ENCODE measurements at places on chromosomes 2 and 18. TPM values are rescaled to one million over a fixed set of nuclear protein-coding genes. Genes with fewer than 3 reads are reported as not detected.

DNA sequence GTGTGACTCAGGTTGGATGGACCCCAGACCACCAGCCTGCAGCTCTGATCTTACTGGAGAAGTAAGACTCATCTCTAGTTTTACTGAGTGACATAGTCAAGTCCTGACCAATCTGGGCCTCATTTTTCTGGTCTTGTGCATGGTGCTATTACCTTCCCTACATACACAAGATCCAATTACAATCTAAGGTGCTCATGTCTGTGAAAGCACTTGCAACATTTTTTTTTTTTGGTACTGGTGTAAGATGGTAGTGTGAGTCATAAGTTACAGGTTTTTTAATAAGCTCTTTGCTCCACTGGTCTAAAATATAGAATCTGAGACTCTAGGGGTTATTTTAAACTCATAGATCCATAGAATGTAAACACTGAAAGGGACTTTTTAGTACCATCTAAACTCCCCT, 117.3 kb upstream of the EFEMP1 start:
- no peak for DNase-seq

- DNase-seq: no peak
Measured at GRCh38 chr2:126781206-126781605, 117.5 kb upstream of the TEX51 start.

DNA sequence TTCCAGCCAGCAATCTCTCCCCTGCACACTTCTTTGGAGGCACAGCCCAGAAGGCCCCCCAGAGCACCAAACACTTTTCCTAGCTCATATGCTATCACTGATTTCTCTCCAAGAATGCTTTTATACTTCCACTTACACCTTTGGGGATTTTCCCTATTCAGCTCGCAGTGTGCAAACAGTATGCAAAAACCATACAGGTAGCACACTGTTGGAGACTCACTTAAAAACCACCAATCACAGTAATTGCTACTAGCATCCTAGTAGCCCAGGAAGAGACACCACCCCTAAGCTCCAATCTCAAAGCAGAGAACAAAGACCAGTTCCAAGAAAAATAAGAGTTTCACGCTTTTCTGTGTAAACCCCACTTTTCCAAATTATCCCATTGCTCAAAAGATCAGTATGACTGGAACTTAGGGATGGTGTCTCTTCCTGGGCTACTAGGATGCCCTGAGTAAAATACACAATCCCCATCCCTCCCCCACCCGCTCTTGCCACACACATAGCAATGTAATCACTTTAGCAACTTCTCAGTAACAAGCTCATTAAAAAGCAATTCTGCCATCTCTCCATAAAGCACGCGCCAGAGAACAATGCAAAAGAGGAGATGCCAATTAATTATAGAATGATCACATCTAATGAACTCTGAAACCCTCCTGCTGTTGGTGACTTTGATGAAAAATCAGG, 43.0 kb downstream of the KLF7 start:
- DNase-seq: no peak

- DNase-seq: no peak
Measured at GRCh38 chr18:10315522-10315921, 138.9 kb upstream of the APCDD1 start.

DNA sequence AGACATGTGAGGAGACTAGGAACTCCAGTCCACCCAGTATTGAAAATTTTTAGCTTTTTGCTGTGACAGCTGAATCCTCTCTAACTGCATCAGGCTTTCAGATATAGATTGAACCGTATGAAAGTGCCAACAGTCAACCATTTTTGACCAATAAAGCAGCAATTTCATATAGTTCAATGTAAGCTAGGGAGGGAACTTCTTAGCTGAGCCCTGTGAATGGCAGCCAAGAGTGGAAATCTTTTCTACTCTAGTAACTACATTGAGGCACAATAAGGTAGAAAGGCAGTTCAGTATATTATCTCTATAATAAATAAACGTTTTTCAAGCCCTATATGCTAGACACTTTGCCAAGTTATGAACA, 96.3 kb upstream of the TANK start:
- no peak for DNase-seq

- no peak for DNase-seq
Measured at GRCh38 chr2:88054782-88055370, 707 bp downstream of the KRCC1 start.

The BOLL gene
- not detected for total RNA-seq

DNA sequence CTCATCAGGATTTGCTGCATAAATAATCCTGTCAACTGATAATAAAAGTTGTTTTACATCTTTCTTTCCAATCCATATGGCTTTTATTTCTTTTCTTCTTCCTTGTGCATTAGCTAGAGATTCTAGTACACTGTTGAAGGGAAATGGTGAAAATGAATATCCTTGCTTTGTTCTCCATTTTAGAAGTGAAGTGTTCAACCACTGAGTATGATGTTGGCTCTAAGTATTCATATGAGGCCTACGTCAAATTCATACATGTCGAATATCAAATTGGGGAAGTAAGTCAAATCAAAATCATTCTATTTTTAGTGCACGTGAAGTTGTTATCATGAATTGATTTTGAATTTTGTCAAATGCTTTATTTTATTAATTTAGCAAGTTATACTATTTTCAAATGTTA, 7.8 kb upstream of the ACKR3 start:
- no peak for DNase-seq

The DSG2 gene
- 12.1 TPM for total RNA-seq

- no peak for DNase-seq
Measured at GRCh38 chr2:232365621-232366321, 12.8 kb upstream of the ALPP start.

DNA sequence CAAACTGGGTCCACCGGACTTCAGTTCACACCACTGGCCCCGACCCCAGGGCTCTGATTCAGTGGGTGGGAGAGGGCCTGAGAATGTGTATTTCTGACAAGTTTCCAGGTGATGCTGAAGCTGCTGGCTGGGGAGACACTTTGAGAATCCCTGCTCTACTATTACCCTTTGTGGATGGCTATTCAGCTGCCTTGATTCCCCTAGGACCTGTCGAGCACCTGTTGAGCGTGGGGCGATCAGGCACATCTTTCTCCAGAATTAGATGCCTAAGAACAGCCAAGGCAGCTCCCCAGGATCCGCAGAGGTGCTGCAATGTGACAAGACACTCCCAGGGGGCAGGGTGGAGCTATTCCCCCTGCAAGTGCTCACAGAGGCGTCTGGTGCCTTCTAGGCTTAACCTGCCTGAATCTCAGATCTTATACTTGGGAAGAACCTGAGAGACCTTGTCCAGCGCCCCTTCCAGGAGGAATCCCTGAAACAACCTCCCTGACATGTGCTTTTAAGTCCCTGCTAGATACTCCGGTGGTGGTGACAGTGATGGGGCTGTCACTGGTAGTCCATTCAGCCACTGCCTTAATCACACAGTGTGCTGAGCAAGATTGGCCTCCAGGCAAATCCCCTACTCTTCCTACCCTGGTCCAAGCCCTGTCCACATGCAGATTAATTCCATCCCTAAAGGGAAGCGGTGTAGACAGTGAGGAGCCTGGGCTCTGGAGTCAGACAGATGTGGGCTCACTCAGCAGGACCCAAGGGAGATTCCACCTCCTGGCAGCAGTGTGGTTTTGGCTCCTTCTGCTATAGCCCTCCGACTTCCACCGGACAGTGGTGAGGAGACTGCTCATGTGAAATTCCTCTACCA, 43.4 kb upstream of the OTOF start:
- peak; percentile 7 for DNase-seq

The ADAM23 gene
- total RNA-seq: 0.18 TPM

The TCF4 gene
- total RNA-seq: 2.3 TPM

- DNase-seq: no peak
Measured at GRCh38 chr2:88236666-88237065, 66.5 kb downstream of the THNSL2 start.

- DNase-seq: no peak
Measured at GRCh38 chr2:98564541-98565132, 43.7 kb downstream of the COA5 start.

DNA sequence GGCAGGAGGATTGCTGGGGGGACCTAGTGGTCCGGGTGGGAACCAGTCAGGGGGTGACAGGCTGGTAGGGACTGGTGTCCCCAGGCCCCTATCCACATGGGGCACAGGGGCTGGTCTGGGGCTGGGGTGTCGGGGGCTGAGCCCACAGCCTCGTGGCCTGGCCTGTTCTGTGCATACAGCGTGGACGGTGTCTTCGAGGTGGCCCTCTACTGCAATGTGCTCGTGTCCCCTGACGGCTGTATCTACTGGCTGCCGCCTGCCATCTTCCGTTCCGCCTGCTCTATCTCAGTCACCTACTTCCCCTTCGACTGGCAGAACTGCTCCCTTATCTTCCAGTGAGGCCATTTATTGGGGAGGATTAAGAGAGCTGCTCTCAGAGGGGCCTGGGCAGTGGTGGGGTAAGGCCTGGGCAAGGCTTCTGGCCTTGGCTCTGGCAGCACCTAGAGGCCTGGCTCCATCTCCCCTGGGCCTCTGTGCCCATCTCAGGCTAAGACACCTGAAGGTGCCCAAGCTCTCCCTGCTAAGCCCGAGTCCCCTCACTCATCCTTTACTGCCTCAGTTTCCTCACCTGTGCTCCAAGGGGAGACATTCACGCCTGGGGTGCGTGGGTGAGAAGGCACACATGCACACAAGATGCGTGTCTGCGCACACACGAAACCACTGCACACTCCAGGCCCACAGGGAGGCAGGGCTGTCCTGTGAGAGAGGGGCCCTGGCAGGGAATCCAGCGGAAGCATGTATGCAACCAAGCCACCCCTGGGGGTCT, 1.9 kb downstream of the CHRNG start:
- no peak for DNase-seq

The CREG2 gene
- total RNA-seq: 0.21 TPM

GRCh38 chr2:227460070-227460485, 11.9 kb upstream of the AGFG1 start:
- DNase-seq: no peak

The TCF23 gene
- 0.03 TPM for total RNA-seq

GRCh38 chr2:136863874-136864273, 98.5 kb downstream of the THSD7B start:
- DNase-seq: no peak

DNA sequence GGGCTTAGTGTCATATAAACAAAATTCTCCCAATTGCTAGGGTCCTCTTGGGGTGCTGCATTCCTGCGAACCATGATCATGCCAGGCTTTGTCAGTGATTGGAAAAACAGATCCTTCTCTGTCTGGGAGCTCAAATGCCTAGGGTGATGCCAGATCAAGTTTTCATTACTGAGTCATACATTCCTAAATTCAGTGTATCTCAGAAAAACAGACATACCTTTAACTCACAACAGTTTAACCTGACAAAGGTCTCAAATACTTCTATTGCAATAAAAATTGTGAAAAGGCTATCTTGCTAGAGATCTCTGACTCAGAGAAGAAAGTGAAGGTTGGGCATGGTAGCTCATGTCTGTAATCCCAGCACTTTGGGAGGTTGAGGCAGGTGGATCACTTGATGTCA, 86.9 kb downstream of the SH3YL1 start:
- no peak for DNase-seq

The GAREM1 gene
- 4.7 TPM for total RNA-seq

- DNase-seq: no peak
Measured at GRCh38 chr18:24080861-24081260, 58.0 kb upstream of the CABYR start.

GRCh38 chr18:31206787-31207381, 44.2 kb upstream of the DSC1 start:
- DNase-seq: peak; percentile 50

The GAREM2 gene
- 12.4 TPM for total RNA-seq

DNA sequence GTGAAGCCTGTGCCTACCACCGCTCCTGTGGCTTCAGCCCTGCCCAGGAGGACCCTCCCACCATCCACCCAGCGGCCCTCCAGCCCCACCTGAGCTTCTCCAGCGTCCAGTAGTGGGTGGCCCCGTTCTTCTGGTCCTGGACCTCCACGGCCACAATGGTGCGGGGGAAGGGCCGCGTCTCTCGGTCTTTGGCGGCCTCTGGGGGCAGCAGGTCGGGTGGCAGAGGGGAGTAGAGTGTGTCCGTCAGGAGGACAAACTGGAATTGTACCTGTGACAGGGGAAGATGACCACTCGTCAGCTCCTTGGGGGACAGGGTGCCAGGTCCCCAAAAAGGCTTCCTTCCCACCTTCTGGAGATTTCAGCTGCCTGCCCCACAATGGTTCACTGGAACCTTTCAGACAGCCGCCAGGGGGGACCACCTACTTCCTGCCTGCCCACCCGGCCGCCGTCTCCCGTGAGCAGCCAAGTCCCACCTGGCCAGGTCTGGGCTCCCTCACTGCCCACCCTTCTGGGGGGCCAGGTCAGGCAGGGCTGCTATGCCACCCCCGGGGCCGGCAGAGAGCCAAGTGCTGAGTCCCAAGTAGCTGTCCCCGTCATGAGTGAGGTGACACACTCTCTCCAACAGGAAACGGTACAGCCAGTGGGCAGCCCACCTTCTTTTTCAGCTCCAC, 59.3 kb downstream of the KIF1A start:
- DNase-seq: no peak

The SALL3 gene
- not detected for total RNA-seq

Measured in Panc1 (cell line).